ENCODE measurements at places on chromosomes 3 and 15.
A peak's percentile ranks its signal among the peaks of the same experiment; 100 is the strongest.

GRCh38 chr3:82927309-82928253 is 1166.1 kb upstream of the GBE1 start:
- no peak for DNase-seq

GRCh38 chr15:34039790-34040113 is 748 bp upstream of the AVEN start:
- DNase-seq, result no peak

DNA sequence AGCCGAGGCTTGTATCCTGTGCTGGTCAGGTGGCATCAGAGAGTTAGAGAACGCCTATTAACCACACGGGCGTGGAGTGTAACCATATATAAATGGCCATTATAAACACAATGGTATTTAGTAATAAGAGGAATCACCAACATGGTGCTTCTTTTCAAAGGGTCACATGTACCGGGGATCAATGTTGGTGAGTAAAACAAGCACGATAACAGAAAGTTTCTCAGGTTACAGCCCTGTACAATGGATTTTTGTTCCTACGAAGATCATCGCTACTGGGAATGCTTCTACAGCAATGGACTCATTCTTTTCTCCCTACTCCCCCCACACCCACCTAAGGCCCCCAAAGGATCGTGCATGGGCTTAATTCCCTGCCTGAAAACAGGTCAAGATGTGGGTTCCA is 42.5 kb downstream of the MEIS2 start:
- DNase-seq, result no peak

DNA sequence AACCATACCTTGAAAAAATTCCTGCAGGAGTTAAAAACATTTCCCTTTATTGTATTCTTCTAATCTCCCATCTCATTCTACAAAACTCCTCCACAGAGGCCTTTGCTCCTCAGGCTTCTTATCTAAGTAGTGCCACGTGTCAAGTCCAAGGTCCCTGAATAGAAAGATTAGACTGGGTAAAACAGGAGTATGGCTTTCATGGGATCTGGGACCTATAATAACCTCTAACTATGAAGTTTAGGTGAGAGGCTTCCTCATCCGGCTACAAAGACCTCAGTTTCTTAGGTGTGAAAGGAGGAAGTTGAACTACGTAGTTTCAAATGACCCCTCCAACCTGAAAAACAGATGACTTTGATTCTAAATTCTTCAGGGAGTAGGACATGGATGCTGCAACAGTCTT is 20.0 kb downstream of the GPR15 start:
- no peak for DNase-seq

DNA sequence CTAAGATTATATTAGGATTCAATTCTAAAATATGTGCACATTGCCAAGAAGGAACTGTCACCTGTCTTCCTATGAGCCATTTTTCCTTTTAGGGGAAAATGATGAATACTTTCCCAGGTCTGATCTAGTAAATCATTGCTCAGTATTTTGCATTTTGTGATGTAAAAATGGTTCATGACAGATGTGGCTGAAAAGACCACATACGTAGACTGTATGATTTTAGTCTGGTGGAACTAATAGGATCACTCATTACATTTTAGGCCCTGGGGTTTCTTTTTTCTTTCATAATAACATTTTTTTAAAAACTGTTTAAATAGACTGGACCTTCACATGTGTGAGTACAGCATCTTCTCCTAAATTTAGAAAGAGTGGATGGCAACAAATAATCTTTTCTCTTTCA is 201.7 kb upstream of the MLF1 start:
- DNase-seq, result no peak

DNA sequence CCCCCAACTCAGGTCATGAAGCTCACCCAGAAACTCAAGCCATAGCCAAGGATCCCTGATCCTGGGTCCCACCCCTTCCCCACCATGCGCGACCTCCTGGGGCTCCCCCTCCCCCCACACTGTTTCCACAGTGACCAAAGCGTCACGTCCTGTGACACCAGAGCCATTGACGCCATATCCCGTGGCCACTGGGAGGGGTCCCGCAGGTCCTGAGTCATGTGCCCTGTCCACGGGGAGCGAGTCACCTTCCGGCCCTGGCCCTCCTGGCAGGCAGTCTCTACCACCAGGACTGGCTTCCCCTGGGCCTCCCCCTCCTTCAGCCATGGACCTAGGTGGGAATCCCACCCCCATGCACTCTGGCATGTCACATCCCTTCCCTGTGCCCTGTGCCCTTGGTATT is 15.6 kb downstream of the SEMA3F start:
- no peak for DNase-seq

- DNase-seq, result no peak
These were observed 132.2 kb downstream of the ATP10A start for GRCh38 chr15:25730918-25731317.

DNA sequence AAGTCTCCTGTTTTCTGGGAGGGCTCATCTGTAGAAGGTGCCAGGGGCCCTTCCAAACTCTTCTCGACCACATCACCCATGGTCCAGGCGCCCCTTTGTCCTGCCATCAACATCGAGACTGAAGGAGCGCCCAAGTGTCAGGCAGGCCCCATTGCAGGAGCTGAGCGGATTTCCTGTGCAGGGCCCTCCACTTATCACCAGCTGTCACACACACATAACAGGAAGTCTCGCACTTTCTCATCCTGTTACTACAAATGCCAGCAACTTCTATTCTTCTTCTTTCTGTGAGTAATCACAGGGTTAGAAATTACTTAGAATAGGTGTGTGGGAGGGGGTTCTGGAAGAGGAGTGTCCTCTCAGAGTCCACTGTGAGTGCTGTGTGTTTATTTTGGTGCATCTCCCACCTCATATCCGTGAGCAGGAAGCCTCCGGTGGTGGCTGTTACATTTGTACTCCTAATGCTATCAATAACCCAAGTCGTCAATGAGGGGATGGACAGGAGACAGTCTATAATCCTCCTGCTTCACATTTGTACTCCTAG is at the start of gene KLHL6:
TSS of gene KLHL6 (minus strand) at position 166 of the 541 bp plus-strand sequence. CDS start at position 113, 53 bp downstream.
- DNase-seq, result no peak

GRCh38 chr3:56467108-56467507 is 1.2 kb downstream of the ERC2 start:
- DNase-seq, result peak; percentile 77

GRCh38 chr15:52683580-52683979 is 4.4 kb upstream of the ATOSA start:
- DNase-seq, result no peak

DNA sequence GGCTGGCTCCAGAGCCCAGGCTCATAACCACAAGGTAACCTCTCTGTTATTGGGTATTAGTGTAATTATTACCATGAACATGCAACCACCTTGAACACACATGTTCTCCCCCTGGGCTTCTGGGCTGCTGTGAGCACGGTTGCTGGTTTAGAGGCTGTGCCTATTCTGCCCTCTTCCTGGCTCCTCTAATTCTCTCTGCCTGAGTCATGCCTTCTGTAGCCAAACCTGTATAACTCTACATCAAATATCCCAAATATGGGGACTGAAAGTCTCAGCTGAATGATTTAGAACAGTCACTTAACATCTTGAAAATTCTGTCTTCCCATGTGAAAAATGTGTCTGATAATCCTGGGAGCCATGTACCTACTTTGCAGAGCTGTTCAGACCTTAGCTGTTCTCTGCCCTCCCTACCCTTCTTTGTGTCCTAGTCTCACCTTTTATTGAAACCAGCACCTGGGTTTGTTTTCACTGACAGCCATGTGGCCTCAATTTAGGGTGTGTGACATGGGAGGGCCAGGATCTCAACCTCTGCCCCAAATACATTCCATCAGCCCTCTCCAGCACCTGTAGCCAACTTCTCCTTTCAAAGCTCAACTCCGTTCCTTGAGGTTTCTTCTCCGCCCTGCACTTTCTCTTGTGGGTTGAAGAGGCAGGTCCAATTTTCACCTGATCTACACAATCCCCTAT is 60.7 kb downstream of the PDZRN3 start:
- DNase-seq, result no peak

GRCh38 chr15:53710906-53711305 is 48.6 kb downstream of the WDR72 start:
- DNase-seq, result no peak

DNA sequence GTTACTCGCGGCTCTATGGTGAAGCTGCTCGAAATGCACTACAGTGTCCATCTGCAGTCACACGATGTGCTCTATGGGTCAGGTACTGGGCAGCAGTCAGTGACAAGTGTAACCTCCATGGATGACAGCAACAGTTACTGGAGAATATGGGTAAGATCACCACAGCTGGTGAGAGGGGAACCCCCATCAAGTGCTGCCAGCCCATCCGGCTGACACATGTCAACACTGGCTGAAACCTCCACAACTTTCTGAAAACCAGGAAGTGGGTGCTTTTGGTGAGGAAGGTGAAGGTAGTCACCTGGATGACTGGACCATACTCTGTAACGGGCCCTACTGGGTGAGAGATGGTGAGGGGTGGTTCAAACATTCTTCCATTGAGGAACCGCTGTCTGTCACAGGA is 87.4 kb upstream of the C15orf39 start:
- DNase-seq, result no peak

- no peak for DNase-seq
These were observed 46.1 kb downstream of the BTD start for GRCh38 chr3:15647611-15648167.

DNA sequence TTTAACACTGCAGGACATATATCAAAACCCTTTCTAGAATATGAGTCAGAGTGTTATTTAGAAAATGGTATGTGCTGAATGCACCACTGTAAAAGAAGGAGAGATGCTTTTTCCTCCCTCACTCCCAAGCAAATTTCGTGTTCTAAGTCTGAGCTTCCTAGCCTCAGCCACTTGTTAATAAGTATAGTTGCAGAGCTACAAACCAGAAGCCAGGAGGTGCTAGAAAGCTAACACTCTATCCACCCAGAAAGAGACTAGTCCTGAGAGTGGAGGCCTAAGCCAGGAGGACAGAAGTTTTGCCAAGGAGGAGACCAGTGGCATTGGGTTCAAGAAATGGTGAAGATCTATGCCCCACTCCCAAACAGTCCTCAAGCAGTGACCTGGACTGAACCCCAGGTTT is 40.5 kb upstream of the GYG1 start:
- DNase-seq, result no peak

GRCh38 chr3:96734273-96735009 is 80.0 kb upstream of the EPHA6 start:
- no peak for DNase-seq

DNA sequence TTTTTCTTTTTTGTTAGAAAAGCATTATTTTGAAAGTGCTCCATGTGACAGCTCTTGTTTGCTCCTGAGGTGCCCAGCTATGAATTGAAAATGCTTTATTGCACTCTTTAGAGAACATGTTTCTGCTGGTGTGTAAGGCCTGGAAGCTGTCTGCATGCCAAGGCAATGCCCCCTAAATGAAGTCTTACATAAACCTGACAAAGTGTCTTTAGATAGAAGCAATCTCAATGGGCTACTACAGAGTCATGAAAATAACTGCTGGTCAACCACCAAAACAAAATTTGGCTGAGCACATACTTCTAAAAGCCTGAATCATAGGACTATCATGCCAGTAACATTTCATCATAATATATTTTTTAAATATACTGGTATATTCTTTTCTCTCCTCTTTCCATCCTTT is 178.7 kb downstream of the THRB start:
- DNase-seq, result no peak

GRCh38 chr15:65773386-65774111 is 18.5 kb downstream of the DENND4A start:
- DNase-seq, result no peak

DNA sequence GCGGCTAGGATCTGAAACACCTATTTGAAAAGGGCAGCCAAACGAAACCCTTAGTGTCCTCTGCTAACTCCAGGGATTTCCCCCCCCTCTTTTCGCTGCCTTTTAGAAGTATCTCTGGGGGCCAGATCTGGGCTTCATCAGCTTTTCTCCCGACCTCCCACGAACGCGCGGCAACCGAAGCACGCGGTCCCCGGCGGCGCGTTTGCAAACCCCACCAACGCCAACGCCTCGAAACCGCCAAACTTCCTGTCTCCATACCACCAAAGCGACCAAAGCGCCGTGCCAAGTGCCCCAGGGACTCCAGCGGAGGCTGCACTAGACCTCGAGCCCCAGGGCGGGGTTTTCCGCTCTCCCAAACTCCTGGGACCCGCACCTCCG is 155.8 kb upstream of the FRMD4B start:
- DNase-seq, result no peak

DNA sequence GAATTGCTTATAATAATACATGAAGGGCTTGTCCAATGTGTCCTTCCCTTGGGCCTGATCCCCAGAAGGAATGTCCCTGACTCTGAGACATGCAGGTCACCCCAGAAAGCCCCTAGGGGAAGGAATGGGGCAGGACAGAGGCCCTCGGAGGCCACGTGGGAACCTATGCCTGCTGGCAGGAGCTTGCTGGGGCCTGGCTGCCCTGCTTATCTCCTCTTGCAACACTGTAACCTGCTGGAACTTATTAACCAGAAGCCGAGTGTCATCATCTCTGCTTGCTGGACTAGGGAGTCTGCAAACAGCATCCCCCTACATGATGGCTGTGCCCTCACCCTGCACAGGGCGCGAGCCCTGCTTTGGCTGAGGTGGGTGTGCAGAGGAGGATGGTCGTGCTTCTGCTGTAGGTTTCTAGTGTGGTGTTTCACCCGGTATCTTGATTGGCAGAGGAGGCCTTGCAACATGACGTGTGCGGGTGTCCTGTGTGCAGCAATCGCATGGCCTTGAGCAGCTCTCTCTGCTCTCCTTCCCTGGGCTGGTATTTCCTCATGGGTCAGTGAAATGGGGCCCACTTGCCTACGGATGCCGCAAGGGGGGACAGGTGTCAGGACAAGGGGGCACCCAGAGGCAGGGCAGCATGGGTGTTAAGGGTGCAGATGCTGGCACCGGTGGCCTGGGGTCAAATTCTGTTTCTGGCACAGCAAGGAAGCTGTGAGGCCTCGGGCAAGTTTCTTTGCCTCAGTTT is 5.0 kb downstream of the CHST13 start:
- DNase-seq, result no peak

- DNase-seq, result no peak
These were observed 11.9 kb downstream of the WDR72 start for GRCh38 chr15:53747501-53748068.

DNA sequence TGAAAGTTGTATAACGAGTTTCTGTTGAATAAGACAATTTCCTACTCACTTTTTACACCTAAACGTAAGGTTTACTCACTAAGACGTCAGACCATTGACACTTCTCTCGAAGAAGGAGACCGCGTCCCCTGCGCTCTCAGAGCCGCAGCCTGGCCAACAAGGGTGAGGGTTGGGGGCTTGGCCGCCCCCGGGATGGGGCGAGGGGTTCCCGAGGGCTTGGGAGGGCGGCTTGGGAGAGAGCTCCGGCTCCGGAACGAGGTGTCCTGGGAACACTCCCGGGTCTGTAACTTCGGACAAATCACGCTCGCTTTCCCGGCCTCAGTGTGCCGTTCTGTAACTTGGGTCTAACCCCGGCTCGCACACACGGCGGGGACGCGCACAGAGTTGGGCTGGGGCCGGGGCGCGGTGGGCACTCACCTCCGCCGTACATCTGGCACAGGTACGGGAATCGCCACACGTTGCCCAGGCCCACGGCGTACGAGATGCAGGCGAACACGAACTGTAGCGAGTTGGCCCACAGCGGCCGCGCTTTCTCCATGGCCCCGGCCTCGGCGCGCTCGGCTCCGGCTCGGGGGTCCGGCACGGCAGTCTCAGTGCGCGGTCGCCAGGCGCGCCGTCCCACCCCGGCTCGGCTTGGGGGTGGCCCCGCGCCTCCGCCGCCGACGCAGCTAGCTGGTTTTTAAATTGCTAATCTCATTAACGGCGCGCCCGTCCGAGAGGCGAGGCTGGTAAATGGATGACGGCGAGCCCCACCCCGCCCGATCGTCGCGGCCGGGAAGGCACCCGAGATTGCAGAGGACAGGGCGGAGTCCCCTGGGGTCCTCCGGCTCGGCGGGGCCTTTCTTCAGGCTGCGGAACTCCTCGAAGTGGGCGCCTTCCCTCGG is at the start of gene SLC6A20:
TSS of gene SLC6A20 (minus strand) at position 655 of the 884 bp plus-strand sequence. CDS start at position 538, 117 bp downstream.
- no peak for DNase-seq

GRCh38 chr15:70378126-70379031 is 280.7 kb upstream of the TLE3 start:
- DNase-seq, result no peak

- DNase-seq, result peak; percentile 86
These were observed 174.3 kb upstream of the ZBTB20 start for GRCh38 chr3:115321400-115321805.

All from NCI-H748 treated with DMSO at 0.1 percent for 48 hours (cell line).